Naive thymus-derived CD8-positive, alpha-beta T cell (primary cell): ENCODE measurements at places on chromosomes 7 and 10.

GRCh38 chr7:140160308-140160707 lies 16.5 kb downstream of the KDM7A start:
- DNase-seq = no peak

GRCh38 chr10:30862486-30862885 lies 169.2 kb downstream of the ZNF438 start:
- DNase-seq = no peak

- DNase-seq = no peak
Measured at GRCh38 chr10:43029043-43029442, 47.8 kb upstream of the RET start.

DNA sequence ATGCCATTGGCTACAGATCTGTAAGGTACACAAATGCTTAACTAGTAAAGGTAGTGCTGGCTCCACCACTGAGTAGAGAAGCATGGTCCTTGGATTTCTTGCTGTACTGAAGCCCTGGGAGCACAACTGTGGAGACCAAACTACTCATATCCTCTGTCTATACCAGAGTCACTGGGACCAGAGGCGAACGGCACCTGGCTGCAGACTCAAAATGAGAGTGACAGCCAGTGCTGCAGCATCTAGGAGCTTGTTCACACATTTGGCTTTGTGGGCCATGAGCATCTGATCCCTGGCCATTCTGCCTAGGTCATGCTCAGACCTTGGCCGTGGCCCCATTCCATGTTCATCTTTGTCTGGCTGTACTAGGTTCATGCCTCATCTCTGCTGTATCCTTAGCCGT lies 31.9 kb downstream of the LRRC18 start:
- DNase-seq = no peak

DNA sequence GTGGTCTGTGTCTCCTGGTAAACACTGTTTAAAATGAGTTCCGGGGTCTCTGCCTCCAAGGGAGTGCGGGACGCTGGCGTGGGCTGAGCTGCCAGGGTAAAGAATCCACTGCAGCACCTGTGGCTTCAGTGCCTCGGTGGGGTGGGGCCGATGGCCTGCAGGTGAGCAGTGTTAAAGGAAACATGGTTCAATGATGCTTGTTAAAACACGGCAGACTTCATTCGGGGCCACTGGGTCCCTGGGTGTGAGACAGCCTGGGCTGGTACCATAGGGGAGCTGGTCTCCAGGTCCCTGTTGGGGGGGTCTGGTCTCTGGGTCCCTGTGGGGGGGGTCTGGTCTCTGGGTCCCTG lies 24.9 kb upstream of the KNDC1 start:
- DNase-seq = no peak

GRCh38 chr10:59833810-59834209 lies 72.5 kb downstream of the CCDC6 start:
- no peak for DNase-seq

- DNase-seq = no peak
Measured at GRCh38 chr7:115707258-115708012, 323.1 kb downstream of the TFEC start.

DNA sequence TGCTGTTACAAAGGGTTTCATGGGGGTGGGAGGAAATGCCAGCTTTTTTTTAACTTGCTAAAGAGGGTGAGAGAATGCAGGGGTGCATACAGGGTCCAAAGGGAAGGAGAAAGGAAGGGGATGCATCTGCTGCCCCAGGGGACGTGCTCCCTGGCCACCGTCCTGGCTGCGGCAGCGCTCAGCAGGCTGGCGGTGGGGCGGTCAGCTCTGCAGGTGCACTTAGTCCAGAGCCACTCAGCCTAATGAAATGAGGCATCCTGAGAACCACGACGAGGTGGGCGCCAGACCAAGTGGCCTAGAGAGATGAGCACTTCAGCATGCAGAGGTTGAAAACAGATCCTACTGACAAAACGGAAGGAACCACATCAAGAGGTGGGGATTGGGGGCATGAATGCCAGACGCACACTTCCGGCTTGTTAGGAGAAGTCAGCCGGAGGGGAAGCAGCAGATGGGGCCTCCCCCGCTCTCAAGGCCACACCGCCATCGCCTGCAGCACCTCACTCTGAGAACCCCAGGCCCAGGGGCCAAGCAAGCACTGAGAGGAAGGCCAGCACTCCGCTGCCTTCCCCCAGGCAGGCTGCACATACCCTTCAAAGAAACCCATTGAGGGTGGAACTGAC lies 94.5 kb downstream of the MAD1L1 start:
- peak; percentile 80 for DNase-seq

DNA sequence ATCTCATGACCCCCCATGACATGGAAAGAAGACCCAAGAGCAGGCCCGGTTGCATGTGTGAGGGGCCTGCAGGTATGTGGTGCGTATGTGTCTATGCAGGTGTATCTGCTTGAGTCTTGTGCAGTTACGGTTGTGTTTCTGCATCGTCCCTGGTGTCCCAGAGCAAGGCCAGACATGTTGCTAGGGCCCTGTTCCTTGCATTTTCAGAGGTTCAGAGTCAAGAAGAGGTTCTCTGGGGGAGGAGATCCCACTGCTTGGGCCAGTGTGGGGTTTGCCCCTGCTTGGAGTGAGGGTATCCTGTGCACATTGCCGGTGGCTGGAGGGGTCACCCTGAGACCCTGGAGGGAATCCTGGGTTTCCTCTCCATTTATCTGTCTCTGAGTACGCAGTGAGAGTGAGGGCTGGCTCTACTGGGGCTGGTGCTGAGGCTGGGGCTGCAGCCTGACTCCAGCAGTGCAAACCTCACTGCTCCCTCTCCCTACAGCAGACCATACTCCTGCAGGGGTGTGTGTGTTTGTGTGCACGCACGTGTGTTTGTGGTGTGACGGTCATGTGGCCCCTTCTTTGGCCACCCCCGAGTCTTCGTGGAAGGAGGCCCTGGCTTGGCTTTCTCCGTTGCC lies 4.1 kb downstream of the TRIM8 start:
- DNase-seq = no peak

GRCh38 chr7:55513868-55514267 lies 58.4 kb downstream of the VOPP1 start:
- no peak for DNase-seq

GRCh38 chr10:28280652-28281051 lies 22.2 kb downstream of the MPP7 start:
- no peak for DNase-seq

DNA sequence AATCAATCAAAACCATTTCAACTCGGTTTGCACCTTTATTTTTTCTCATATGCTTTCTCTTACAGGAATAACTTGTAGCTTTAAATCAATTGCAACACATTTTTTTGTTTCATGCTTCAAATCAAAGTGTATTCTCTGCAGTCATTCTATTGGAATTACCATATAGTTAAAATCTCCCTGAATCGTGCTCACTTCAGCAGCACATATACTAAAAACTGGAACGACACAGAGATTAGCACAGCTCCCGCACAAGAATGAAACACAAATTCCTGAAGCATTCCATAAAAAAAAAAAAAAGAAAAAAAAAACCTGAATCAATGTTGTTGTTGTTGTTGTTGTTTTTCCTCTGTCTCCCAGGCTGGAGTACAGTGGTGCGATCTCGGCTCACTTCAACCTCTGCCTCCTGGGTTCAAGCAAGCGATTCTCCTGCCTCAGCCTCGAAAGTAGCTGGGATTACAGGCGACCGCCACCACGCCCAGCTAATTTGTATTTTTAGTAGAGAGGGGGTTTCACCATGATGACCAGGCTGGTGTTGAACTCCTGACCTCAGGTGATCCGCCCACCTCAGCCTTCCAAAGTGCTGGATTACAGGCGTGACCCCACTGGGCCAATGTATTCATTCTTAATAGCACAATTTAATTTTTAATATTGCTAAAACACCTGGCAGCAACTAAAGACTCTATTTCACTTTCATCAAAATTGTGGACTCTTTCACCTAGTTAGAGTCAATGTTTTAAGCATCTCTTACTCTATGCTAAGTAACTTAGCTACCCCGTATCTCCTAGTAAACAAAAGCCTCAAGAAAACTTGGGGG lies 26.3 kb downstream of the ANKRD61 start:
- DNase-seq = no peak

DNA sequence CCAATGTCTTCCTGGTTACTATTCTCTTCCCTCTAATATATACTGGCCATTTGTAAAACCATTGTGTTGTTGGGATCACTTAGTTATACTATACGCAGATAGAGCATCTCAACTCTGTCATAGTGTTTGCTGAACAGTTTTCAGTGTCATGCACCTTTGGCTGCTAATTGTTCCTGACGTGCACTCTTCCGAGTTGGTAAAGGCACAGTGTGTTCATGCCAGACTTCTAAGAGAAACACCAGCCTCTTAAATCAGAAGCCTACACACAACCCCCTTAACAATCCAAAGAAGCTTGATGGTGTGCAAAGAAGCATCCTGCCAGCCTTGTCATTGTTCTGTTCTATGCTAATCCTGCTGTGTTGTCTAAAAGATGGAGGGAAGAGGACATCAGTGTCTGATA lies 131.1 kb downstream of the MAPK8 start:
- no peak for DNase-seq

DNA sequence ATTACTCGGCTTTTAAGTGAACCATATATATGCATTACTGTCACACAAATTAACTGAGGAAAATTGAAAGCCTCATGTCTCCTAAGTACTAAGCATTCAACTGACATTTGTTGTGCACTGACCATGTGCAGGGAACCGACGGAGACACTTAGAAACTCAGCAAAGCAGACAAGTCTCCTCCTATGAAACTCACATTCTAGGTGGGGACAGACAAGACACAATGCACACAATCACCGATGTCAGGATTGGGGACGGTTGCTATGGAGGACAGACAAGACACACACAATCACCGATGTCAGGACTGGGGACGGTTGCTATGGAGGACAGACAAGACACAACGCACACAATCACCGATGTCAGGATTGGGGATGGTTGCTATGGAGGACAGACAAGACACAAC lies 134.0 kb downstream of the PTPRN2 start:
- no peak for DNase-seq

GRCh38 chr10:95391581-95392216 lies 100.9 kb upstream of the PDLIM1 start:
- no peak for DNase-seq

DNA sequence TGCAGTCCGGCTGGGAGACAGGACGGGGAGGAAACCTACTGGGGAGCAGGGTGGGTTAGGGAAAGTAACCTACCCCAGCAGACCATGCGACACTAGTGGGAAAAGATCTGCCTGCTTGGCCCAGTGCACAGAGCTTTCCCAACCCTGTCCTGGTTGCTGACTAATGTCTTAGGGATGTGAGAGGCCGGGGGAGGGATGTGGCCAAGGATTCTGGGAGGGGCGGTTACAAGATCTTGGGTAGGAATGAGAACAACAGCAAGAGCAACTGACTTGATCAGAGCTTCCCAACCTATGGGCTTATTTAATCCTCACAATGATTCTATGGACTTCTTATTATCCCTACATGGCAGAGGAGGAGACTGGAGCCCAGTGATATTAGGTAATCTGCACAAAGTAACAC lies 24.0 kb upstream of the EIF5AL1 start:
- no peak for DNase-seq

GRCh38 chr7:116777651-116778281 lies 84.6 kb upstream of the CAPZA2 start:
- DNase-seq = no peak

DNA sequence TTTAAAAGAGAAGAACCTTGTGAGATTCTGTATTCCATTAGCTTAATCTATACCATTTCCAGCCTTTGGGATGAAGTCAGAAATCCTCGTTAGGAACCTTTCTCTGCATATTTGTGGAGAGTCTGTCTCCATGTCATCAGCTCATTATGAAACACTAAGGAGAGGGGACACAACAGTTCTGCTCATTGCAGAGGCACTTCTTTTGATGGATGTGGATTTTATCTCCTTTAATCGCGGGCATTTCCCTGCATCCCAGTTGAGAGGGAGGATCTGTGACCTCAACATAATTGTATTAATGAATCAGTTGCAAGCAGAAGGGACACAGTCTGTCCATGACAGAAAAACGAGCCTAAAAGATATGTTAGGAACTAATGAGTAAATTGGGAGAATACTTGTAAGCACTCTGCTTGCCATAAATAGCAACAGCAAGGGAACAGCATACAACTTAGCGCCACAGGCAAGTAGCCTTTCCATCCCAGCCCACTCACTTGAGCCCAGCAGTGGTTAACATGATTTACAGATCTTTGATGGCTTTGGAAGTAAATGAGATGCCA lies 37.9 kb downstream of the SORCS1 start:
- no peak for DNase-seq

DNA sequence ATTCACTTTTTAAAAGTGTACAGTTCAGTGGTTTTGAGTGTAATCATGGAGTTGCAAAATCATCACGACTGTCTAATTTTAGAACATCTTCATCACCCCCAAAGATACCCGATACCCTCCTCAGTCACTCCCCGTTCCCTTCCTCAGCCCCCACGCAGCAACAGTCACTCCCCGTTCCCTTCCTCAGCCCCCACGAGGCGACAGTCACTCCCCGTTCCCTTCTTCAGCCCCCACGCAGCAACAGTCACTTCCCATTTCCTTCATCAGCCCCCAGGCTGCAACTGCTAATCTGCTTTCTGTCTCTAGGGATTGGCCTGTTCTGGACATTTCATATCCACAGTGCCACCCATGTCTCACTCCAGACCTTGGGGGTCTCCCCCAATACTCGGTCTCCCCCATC lies 161.6 kb upstream of the PPP2R2D start:
- no peak for DNase-seq

- no peak for DNase-seq
Measured at GRCh38 chr10:130121486-130122079, 11.0 kb upstream of the C10orf143 start.

- no peak for DNase-seq
Measured at GRCh38 chr7:26868841-26869495, 4.6 kb upstream of the SKAP2 start.

GRCh38 chr10:127536972-127537760 lies 11.9 kb upstream of the NPS start:
- no peak for DNase-seq

DNA sequence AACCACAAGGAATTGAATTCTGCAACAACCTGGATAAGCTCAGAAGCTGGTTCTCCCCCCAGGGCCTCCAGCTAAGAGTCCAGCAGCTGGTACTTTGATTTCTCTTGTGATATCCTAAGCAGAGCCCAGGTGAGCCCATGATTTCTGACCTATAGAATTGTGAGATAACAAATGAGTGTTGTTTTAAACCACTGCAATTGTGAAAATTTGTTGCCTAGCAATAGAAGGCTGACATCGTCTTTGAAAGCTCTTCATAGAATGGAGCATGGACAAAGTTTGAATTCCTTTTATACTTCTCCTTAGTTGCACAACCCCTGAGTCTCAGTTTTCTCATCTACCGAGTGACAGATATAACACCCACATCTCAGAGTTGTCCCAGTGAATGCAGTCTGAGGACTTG lies 129.9 kb downstream of the TEX36 start:
- DNase-seq = no peak
